Mesothelial cell of epicardium (in vitro differentiated cells): ENCODE measurements at places on chromosomes 6 and 20.

DNA sequence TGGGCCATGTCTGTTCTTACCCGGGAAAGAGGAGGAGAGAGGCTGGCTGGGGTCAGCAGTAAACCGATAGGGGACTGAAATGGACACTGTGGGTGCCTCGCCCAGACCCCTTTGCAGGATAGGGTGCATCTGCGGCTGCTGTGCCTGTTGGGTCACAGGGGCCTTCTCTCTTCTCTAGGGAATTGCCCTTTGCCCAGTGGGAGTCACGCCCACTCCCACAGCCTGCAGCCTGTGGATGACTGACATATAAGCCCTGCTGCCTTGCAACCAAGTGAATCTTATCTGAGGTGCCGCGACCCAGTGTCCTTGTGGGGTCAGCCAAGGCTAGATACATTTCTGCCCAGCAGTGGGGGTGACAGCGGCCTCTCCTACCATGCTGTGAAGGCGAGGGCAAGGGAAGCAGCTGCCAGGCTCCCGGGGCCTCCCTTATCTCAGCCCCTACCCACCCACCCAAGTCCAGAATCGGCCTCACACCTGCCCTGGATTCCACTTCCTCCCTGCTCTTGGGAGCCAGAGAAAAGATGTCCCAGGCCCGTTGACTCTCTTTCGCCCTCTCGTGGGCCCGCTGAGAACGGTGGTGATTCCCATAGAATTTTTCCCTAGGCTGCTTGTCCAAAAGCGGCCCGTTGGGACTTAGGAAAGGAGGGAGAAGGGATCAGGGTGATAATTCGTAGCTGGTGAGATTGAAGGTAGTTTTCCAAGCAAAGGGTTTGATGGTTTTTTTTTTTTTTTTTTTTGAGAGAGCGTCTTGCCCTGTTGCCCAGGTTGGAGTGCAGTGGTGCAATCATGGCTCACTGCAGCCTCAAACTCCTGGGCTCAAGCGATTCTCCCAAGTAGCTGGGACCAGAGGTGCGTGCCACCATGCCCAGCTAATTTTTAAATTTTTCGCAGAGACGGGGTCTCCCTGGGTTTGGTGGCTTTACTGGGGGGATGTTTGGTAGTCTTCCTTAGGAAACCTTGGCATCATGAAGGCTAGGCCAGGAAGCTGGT is 76.4 kb upstream of the RNF24 start:
- DNase-seq = peak; percentile 73

DNA sequence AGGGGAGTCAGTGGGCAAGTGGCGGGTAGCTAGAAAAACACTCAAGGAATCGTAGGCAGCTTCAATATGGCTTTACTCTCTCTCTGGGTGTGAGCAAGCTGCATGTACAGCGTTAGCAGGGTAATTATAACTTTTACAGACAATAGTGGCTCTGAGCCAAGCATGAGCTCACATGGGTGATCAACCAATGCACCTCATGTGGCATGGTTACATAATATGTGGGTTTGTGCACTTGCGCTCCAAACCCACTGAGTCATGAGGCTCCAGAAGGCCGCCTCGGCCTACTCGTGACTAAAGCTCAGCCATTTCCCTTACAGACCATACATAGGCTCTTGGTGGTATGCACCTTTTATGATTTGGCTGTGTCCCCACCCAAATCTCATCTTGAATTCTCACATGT is 78.4 kb upstream of the FBXL4 start:
- DNase-seq = no peak

- DNase-seq = no peak
These were observed 51.9 kb downstream of the IL22RA2 start for GRCh38 chr6:137121401-137121997.

DNA sequence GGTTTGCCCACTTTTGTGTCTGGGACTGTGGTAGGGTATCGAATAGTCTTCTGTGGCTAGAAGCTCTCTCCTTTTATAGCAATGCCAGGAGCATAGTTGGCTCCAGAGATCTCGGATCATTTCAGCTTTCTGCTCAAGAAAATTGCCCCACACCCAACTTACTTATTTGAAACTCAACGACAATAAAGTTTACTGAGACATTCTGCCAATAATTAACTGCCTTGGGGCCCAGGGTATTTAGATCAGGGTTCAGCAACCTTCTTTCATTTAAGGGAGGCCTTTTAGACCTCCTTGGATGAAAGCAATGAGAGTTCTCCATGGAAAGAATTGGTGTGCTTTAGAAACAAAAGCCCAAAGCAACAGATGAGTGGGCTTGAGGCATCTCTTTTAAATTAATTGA is 53.8 kb upstream of the GMPR start:
- DNase-seq = no peak

DNA sequence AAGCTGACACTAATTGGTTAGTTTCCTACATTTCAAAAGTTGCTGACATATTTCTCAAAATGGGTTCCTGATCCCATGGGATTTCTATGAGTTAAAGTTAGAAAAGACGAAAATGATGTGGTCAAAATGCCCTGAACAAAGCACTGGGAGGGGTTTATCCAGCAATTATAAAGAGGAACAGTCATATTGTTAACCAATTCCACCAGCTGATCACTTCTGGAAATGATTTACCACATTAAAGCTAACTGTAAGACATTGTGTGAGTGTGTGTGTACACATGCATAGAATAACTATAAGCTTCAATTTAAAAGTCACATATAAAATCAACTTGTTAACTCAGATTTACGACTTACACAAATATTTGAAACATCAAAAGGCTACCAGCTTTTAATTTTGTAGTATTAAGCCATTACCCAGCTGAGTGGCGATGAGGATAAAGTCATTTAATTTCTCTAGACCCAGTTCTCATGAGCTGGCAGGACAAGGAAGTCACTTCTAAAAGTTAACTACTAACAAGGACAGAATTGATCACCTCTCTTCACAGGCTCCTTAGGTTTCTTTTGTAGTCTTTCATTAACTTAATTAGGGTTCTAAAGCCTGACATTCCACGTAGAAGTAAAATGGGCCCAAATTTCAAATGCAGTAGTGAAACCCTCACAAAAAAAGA is 40.4 kb downstream of the MAN1A1 start:
- no peak for DNase-seq

- peak; percentile 51 for DNase-seq
These were observed 54.7 kb downstream of the ELOVL5 start for GRCh38 chr6:53294095-53294494.

DNA sequence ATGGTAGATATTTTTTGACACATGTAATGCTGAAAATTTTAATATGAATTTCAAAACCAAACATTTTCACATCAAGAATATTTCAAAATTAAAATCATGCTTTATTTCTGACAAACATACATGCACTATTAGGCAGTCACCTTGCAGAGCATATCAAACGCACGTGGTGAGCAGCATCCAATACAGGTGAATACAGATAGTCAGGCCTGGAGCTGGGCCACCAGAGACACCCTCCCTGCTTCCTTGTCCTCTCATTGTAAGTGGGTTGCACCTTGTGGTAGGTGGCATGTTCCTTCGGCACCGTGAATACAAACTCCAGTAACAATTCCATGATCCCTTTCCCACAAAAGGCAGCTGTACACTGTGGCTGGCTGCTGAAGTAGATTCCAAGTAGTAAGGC is 8.9 kb downstream of the REV3L start:
- DNase-seq = no peak

- DNase-seq = no peak
These were observed 91.9 kb downstream of the RFPL4B start for GRCh38 chr6:112439010-112439409.

- no peak for DNase-seq
These were observed 40.5 kb downstream of the RREB1 start for GRCh38 chr6:7148100-7148822.

- no peak for DNase-seq
These were observed 77.5 kb upstream of the SIRPA start for GRCh38 chr20:1817577-1818211.

DNA sequence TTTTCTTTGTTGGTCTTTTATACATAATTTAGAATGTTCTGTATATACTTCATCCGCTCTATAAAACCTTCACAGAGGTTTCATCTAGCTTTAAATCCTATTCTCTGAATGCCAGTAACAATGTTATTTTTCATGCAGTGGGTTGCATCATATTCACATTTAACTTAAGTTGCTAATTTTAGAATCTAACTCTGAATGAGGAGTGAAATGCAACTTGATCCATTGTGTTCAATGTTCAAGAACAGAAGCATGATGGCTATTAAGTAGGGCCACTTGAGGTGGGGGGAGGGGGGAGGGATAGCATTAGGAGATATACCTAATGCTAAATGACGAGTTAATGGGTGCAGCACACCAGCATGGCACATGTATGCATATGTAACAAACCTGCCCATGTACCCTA is 224.5 kb downstream of the NKAIN2 start:
- no peak for DNase-seq

GRCh38 chr6:161161889-161162624 is 111.8 kb downstream of the AGPAT4 start:
- no peak for DNase-seq

DNA sequence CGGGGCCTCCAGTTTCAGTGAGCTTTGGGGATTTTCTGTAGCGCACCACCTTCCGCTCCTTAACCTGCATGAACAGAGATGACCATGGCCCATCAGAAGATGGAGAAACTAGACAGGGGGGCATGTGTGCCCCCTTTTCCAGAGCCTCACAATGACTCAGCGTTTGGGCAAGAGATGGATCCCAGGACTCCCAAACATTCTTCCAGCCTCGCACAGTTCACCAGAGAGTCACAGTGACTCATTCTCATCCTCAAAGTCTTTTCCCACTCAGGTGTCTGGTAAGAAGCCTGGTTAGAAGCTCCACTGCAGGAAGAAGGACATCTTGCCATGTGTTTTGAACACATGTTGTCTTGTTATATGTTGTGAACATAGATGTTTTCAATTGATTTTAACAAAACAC is 76.2 kb upstream of the FRMD1 start:
- no peak for DNase-seq

DNA sequence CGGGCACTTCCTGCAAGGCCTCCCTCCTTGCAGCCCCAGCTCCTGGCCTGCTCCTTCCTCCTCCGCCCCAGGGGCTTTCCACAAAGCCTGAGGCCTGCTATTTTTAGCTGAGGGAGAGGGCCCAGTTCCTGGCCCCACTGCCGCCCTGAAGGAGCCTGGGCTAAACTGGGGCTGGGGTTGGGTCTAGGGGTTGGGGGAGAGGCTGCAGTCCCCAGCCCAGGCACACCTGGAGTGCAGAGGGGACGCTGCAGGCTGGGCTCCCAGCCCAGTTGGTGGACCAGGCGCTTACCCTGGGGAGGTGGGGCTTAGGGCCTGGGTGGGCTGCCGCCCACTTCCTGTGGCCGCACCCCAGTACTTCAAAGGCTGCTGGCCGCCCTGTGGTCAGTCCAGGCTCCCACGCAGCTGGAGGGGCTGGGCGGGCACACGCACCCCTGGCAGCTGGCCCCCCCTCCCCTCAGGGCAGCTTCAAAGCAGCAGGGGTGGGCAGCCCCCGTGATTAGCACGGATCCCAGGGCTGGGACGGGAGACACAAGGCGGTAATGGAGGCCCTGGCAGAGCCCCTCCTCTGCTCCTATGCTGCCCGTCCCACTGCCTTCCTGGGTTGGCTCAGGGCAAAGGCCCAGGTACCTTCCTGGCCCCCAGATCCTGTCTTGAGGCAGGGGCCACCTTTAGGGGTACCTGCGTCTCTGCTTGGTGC is 7.1 kb upstream of the ABHD16B start:
- no peak for DNase-seq

DNA sequence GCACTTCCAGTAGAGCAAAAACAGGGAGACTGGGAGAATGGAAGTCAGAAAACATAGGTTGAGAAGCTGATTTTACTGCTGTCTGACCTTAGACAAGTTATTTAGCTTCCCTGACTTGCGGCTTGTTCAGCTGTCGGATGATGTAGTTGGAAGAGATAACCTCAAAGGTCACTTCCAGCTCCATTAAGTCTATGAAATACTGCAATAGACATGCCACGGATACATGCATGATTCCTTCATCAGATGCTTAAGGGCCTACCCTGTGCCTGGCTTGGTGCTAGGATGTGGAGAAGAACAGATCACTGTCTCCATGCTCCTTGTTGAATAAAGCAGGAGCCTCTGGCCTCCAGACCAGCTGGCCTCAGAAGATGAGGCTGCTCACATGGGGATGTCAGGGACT is 43.7 kb downstream of the FYN start:
- DNase-seq = no peak

DNA sequence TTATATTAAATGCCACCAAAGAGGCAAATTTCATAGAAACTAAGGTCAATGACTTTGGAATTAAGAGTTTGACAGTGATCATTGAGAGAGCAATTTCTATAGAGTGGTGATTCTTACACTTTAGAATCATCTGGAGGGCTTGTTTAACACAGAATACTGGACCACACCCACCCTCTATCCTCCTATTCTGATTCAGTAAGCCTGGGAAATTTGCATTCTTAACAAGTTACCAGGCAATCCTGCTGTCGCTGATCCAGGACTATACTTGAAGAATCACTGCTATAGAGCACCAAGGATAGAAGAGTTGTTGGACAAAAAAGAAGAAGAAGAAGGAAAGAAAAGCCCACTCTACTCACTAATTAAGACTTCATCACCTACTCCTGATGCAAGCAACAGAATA is 21.3 kb upstream of the TBX18 start:
- DNase-seq = no peak

- DNase-seq = no peak
These were observed 40.5 kb upstream of the JARID2 start for GRCh38 chr6:15205321-15205720.
